ENCODE measurements at places on chromosomes 1 and 21. TPM values are rescaled to one million over a fixed set of nuclear protein-coding genes. Genes with fewer than 3 reads are reported as not detected.

DNA sequence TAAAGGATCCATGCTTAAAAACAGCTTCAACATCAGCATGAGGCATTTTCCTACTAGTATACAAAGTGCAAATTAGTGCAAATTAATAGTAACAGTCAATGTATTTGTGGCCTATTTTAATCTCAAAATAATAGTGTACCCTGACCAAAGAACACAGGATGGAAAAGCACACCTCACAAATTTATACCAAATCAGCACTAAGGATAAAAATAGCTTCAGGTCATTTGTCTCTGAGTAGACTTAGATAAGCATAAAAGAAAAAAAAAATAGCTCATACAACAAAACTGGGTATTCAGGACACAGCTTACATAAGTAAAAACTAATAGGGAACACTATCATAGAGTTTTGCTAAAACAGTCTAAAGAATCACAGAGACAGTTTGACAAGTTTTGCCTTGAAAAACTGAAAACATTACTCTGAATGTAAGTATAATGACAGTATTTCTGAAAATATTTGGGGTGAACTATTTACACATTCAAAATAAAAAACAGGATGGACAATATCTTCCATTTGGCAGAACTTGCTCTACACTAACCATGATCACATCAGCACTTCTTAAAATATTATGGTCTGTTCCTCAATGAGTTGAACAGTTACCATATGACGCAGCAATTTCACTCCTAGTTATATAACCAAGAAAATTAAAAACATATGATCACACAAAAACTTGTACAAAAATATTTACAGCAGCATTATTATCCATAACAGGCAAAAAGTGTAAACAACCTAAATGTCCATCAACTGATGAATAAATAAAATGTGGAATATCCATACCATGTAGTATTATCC, 46.3 kb downstream of the RNF115 start:
- DNase-seq, result no peak

DNA sequence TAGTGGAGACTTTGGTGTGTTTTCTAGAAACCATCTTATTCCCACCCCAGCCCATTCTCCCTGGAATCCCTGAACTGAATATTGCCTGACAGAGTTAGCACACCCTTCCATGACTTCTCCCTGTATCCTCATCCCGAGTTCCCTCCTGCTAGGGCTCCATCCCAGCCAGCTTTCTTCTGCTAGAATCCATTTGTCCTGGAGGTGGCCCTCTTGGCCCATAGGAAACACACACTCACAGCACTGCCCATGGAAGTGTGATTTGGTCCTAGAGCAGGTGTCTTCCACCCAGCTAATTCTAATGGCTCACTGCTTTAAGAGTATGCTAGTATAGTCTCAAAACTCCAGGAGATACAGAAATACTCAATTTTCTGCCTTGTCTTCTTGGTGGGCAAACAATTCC, 4.1 kb downstream of the KRTAP15-1 start:
- DNase-seq, result no peak

The USH2A gene
- total RNA-seq, result not detected

GRCh38 chr1:53501065-53502005, 42.1 kb downstream of the DMRTB1 start:
- DNase-seq, result no peak

- no peak for DNase-seq
These were observed 1.1 kb upstream of the FABP3 start for GRCh38 chr1:31373897-31374486.

GRCh38 chr1:179929955-179930798, 24.4 kb upstream of the CEP350 start:
- DNase-seq, result no peak

The SLC44A5 gene
- total RNA-seq, result 0.10 TPM

DNA sequence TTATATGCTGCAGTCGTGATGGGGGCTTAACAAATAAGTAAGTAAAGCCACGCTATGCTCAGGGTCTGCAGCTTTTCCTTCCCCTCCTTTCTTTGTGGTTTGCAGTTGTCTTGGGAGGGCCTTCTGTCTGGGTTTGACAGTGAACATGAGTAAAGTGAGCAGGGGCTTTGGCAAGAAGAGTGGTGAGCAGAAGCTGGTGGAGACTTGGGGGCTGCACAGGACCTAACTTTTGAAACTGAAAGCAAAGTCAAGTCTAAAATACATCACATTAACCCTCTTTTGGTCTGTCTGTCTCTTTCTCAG, 368.6 kb upstream of the VAMP3 start:
- no peak for DNase-seq

The SPRR4 gene
- not detected for total RNA-seq

The HSF2BP gene
- total RNA-seq, result 0.26 TPM

GRCh38 chr21:44357064-44357837, 3.8 kb downstream of the TRPM2 start:
- DNase-seq, result no peak

The KCNH1 gene
- 0.26 TPM for total RNA-seq

GRCh38 chr1:156245451-156246232, 2.2 kb downstream of the PAQR6 start:
- no peak for DNase-seq

The C4BPB gene
- 2.6 TPM for total RNA-seq

The ECE1 gene
- 156 TPM for total RNA-seq

- peak; percentile 55 for DNase-seq
These were observed 241.9 kb downstream of the PTPRU start for GRCh38 chr1:29478151-29478791.

DNA sequence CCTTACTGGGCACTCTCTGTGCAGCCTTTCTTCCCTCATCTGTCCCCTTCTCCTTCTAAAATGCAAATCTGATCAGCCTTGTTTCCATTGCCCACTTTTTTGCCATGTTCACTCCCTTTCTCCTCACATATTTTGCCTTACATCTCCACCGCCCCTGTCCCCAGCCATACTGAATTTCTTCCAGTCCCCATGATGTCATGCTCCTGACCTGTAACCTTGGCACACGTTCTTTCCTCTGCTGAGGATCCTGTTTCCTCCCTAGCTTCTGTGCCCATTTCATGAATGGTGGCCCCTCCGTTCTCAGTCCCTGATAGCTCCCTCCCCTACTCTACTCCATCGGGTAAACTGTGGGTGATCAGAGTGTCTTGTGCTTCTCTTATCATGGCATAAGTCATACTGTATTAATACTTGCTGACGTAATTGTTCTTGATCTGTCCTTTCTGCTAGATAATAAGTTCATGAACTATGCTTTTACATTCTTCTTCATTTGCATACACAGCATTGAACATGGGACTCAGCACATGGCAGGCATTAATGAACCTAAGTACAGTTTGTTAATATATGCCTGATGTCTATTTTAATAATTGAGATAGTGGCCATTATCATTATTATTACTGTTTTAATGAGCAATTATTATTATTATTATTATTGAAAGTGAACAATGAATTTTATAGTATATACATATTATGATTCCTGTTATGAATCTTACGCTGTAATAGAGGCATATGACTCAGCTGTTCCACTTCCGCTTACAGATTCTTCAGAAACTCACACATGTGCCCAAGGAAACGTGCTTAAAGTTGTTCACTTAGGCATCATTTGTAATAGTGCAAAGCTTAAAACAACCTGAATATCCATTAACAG, 28.5 kb downstream of the MAP3K21 start:
- no peak for DNase-seq

- DNase-seq, result no peak
These were observed 15.7 kb downstream of the BLACAT1 start for GRCh38 chr1:205440121-205440475.

- DNase-seq, result no peak
These were observed 42.4 kb downstream of the ATP6V1G3 start for GRCh38 chr1:198498103-198498385.

DNA sequence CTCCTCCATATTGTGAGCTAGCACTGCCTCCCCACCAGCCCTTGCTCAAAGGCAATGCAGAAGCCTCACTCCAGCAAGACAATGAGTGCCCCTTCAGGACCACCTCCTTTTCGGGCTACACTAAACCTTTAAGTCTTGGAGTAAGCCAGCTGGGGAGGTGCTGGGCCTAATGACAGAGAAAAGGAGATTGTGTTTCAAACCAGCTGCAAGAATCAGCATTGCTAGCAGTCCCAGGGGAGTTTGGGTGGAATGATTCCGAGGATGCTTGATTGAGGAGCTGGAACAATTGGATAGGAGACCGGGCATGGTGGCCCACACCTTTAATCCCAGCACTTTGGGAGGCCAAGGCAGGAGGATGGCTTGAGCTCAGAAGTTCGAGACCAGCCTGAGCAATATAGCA, 54.1 kb upstream of the GPR37L1 start:
- DNase-seq, result no peak

The NTRK1 gene
- total RNA-seq, result 1.8 TPM

DNA sequence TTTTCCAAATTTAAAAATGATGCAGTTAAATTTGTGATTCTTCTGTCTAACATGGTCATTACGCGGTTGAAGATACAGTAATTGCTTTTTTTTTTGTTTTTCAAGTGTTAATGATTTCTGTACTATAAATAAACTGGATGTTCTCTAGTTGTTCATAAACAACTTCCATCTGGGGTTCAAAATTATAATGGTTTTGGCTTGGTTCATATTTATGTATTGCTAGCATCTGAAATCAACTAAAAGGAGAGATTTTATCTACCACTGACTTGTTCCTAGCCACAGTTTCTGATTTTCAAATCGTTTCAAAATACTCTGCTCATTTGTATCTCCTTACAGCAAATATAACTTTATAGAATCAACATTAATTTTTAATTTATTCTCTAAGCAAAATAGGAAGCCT, 35.2 kb upstream of the PLPPR4 start:
- DNase-seq, result no peak

The NTMT2 gene
- total RNA-seq, result not detected

The PEX14 gene
- total RNA-seq, result 35.4 TPM

DNA sequence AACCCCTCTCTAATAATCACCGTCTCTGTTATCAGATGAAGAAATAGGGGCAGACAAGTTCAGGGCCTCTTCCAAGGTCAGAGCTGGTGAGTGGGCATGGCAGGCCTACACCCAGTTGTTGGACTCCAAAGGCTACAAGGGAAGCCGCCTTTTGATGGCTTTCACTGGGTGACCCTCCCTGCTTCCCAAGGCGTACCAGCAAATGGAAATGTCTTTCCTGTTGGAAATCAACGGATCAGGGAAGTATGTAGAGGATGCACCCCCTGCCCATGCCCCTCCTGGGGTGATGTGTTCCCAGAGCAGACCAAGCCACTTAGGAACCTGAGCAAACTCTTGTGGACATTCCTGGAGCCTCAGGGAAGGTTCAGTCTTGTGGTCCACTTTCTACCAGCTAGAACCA, 47.4 kb downstream of the LGR6 start:
- DNase-seq, result peak; percentile 41

- DNase-seq, result no peak
These were observed 49.8 kb downstream of the KIRREL1 start for GRCh38 chr1:158043232-158043631.

The DNAJC8 gene
- 70.7 TPM for total RNA-seq

GRCh38 chr1:77283701-77284425, 2.0 kb downstream of the AK5 start:
- DNase-seq, result no peak

GRCh38 chr1:192474080-192474683, 101.4 kb upstream of the RGS1 start:
- no peak for DNase-seq

DNA sequence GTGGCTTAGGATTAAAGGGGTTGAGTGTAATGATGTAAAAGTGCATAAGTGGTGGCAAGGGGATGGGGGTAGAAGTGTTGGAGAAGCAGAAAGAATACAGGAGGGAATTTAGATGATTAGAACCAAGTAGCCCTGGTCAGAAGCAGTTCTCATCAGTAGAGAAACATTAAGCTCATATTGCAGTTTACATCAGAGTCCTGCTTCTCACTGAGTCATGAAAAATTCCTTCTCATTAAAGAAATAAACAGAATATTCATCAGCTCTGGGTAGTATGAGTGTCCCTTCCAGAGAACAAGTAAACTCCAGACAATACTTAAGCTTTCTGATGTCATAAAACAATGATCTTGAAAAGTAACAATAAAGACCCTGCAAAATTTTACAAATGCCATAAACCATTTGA, 36.5 kb downstream of the LRRIQ3 start:
- DNase-seq, result no peak
